H4 (cell line): ENCODE measurements at places on chromosomes 7 and 10. TPM values are rescaled to one million over a fixed set of nuclear protein-coding genes. Genes with fewer than 3 reads are reported as not detected.

DNA sequence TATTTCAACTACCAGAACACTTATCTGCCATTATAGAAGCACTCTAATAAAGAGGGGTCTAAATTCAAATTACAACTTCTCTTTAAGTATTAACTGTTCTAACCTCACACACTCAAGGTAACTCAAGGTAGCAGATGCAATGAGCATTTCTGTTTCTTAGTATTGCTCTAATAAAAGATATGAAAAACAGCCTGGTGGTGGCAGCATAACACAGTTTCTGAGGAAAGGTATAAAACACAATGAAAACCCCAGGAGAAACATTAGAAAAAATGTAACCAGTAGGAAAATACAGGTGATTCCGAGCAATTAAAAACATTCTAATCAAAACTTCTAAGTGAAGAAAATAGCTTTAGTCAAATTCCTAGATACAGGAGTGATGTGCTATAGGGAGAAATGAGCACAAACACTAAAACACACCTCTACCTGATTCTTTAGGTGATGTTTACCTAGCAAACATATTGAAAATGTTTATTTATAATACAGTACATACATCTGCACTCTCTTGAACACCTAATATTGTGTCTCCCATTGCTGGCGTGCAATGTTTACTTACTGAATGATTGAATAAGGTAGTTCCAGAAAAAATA lies 3.5 kb downstream of the MKRN1 start:
- DNase-seq, result peak; percentile 37

DNA sequence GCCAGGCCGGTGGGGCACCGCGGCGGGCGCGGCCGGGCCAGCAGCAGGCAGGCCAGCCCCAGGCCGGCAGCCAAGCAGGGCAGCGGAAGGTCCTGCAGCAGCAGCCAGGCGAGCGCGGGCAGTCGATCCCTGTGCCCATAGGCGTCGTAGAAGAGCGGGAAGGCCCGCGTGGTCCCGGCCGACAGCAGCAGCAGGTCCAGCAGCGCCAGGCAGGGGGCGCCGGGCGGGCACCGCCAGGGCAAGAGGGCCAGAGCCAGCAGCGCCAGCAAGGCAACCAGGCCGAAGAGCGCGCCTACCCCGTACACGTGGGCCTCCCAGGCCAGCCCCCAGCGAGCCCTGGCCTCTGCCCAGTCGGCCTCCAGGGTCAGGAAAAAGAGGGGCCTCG lies 8.4 kb upstream of the RBM28 start:
- no peak for DNase-seq

- no peak for DNase-seq
Measured at GRCh38 chr7:35556515-35557471, 138.1 kb downstream of the HERPUD2 start.

- no peak for DNase-seq
Measured at GRCh38 chr7:20112696-20113095, 104.5 kb downstream of the MACC1 start.

DNA sequence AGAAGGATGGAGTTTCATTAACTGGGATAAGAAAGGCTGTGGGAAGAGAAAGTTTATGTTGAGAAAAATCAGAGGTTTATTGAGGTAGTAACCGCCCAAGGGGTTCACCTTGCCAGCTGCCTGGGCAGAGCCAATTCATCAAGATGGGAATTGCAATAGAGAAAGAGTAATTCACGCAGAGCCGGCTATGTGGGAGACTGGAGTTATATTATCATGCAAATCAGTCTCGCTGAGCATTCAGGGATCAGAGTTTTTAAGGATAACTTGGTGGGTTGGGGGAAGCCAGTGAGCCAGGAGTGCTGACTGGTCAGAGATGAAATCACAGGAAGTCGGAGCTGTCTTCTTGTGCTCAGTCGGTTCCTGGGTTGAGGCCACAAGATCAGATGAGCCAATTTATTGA lies 70.6 kb downstream of the MALRD1 start:
- no peak for DNase-seq

The OPN4 gene
- 0.02 and 0.35 TPM in 2 replicates for total RNA-seq

The SPDYE8 gene
- total RNA-seq, result not detected in 2 replicates

The OR6V1 gene
- total RNA-seq, result not detected in 2 replicates

The TMEM273 gene
- 0.48 and 5.2 TPM in 2 replicates for total RNA-seq
